ENCODE measurements at places on chromosomes 12 and 14. TPM values are rescaled to one million over a fixed set of nuclear protein-coding genes. Genes with fewer than 3 reads are reported as not detected.

DNA sequence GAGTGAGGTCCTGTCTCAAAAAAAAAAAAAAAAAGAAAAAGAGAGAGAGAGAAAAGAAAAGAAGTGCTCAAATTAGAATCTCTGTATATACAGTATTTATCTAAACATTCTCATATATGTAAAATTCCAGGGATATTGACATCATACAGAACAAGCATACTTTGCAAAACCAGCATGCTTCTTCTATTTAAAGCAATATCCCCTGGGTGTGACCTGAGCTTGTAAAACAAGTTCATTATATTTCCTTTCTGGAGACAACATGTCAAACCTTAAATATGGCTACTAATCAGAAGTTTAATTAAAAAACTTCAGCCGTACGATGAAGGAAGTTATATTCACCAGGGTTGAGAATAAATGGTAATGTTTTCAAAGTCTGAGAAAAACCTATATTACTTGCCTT is 175.8 kb upstream of the HMGA2 start:
- no peaks in the 10 kb centered on the region for H3K36me3 ChIP-seq
- H3K4me3 ChIP-seq, result no peak overlapping the region
- H3K4me1 ChIP-seq, result no peaks in the 10 kb centered on the region

DNA sequence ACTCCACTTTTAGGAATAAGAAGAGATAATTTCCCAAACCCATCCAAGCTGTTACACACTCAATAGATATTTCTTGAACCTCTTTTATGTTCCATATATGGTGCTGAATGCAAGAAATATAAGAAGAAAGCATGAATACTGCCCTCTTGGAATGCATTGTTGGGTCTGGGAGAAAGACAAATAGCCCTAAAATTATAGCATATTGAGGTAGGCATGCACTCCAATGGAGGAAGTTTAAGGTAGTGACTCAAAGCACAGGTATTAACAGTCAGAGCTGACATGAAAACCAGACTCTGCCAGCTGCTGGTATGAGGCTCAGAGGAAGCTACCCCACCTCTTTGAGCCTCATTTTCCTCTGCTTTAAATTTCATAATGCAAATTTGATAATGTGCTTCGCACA is 261.3 kb upstream of the NOS1 start:
- H3K4me1 ChIP-seq, result no peaks in the 10 kb centered on the region
- no peaks in the 10 kb centered on the region for H3K36me3 ChIP-seq
- no peak for DNase-seq
- no peak overlapping the region for H3K4me3 ChIP-seq
- no peak overlapping the region for H3K27ac ChIP-seq

DNA sequence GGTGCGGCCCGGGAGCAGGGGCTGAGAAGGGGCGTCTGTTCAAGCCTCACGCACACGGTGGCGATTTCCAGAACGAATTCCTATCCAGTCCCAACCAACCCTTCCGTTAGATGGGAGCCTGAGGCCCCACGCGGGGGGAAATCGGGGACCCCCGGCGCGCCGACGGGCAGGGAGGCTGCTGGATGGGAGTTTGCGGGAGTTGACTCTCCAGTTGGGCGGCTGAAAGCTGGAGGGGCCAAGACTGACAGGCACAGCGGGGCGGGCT is 9.8 kb downstream of the EXOC3L4 start:
- no peaks in the 10 kb centered on the region for H3K36me3 ChIP-seq
- no peak overlapping the region for H3K27ac ChIP-seq
- peaks cover 26% of the 10 kb centered on the region for H3K27me3 ChIP-seq
- DNase-seq, result no peak

- no peak overlapping the region for H3K27ac ChIP-seq
- no peaks in the 10 kb centered on the region for H3K4me1 ChIP-seq
- no peaks in the 10 kb centered on the region for H3K27me3 ChIP-seq
- DNase-seq, result peak; percentile 74
- H3K4me3 ChIP-seq, result no peak overlapping the region
Measured at GRCh38 chr12:116673681-116674111, 64.2 kb downstream of the SPRING1 start.

The DHH gene
- 0.51 TPM for total RNA-seq

The CLEC7A gene
- total RNA-seq, result not detected

DNA sequence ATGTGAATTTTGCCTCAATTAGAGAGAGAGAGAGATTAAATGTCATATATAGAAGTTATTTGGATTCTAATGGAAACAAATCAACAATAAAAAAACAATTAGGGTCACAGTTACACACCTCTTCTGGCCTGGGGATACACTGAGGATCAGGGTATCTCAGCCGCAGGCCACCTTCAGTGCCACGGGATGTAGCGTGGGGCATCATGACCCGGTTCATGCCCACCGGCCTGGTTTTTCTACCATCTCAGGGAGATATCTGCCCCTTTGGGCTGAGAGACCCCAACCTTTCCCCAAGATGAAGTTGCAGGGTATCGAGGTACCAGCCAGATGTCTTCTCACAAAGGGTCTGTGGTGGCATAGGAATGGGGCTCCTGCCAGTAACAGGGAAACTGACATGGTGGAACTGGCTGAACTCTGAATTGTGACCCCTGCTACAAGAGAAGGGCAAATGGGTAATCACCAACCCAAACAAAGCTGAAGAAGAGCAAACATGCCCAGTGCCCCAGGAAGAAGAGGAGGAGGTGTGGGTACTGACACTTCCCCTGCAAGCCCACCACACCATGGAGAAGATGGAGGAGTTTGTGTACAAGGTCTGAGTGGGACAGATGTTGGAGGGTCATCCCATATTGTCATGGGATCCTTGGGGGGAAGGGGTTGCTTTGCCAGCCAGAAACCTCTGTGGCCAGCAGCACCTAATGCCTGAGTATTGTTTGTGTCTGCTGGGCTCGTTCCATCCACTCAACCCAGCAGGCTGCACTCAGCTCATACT is 19.5 kb downstream of the SERPINA3 start:
- no peak for DNase-seq
- peaks cover 23% of the 10 kb centered on the region for H3K27me3 ChIP-seq
- H3K27ac ChIP-seq, result no peak overlapping the region
- no peak overlapping the region for H3K4me3 ChIP-seq
- H3K4me1 ChIP-seq, result no peaks in the 10 kb centered on the region

DNA sequence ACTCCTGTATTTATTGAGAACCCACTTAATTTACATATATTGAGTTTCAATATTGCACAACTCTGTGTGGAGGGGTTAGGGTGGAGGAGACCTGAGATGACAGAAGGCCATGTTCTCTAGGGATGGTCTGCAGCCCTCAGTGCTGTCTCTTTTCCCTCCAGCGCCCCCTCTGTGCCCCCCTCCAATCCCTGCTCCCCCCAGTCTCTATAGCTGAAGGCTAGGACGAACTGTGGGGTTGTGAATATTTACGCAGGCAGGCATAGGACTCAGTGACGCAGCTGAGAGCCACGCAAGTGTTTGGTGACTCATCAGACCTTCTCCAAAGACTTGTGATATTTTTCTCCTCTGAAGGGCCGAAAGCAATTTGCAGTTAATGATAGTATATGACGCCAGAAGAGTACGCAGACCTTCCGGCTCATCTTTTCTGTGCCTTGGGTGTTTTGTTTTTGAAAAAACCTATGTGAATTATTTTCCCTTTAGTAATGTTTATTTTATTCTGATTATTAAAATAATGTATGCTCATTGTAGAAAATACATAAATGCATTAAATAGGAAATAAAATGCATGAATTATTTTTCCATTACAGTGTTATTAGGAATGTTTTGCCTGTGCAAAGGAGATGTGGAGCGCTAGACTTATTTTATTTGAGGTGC is 85.3 kb downstream of the SLC25A47 start:
- H3K27me3 ChIP-seq, result no peaks in the 10 kb centered on the region
- H3K36me3 ChIP-seq, result no peaks in the 10 kb centered on the region
- H3K4me3 ChIP-seq, result no peak overlapping the region
- DNase-seq, result no peak
- H3K27ac ChIP-seq, result peak overlapping the region; percentile 45
- peaks cover 3% of the 10 kb centered on the region for H3K4me1 ChIP-seq

The KRT8 gene
- total RNA-seq, result 1,663 TPM

The TAS2R8 gene
- not detected for total RNA-seq

- no peak for DNase-seq
- no peak overlapping the region for H3K4me3 ChIP-seq
- H3K4me1 ChIP-seq, result no peaks in the 10 kb centered on the region
- no peaks in the 10 kb centered on the region for H3K27me3 ChIP-seq
- H3K27ac ChIP-seq, result no peak overlapping the region
- peaks cover 54% of the 10 kb centered on the region for H3K36me3 ChIP-seq
Measured at GRCh38 chr12:19515179-19515578, 75.9 kb downstream of the AEBP2 start.

The NABP2 gene
- 35.1 TPM for total RNA-seq

DNA sequence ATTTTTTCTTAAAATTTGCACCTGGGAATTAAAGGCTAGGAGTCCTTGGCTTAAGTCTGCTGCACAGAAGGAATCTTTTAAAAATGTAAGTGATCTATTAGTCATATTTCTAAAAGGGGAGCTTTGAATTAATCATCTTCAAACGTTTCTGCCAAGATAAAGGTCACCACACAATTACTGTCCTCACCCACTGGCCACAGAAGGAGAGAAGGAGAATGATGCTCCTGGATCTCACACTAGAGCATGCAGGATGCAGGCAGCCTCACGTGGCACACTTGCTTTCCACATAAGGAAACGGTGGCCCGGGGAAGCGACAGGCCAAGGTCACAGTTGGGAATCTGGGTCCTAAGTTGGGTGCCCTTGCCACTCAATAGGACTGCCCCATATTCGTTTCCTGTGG is 16.9 kb downstream of the PLEKHG7 start:
- no peaks in the 10 kb centered on the region for H3K36me3 ChIP-seq
- no peaks in the 10 kb centered on the region for H3K27me3 ChIP-seq
- no peak overlapping the region for H3K27ac ChIP-seq
- DNase-seq, result no peak
- no peaks in the 10 kb centered on the region for H3K4me1 ChIP-seq

GRCh38 chr12:116964054-116965050 is 53.6 kb downstream of the FBXW8 start:
- peaks cover 37% of the 10 kb centered on the region for H3K36me3 ChIP-seq
- H3K27me3 ChIP-seq, result no peaks in the 10 kb centered on the region
- no peak overlapping the region for H3K27ac ChIP-seq

The AMN gene
- 3.2 TPM for total RNA-seq

- H3K4me1 ChIP-seq, result no peaks in the 10 kb centered on the region
- no peak overlapping the region for H3K4me3 ChIP-seq
- DNase-seq, result no peak
- peaks cover 29% of the 10 kb centered on the region for H3K27me3 ChIP-seq
Measured at GRCh38 chr14:33617154-33617553, 333.7 kb downstream of the EGLN3 start.

- no peaks in the 10 kb centered on the region for H3K4me1 ChIP-seq
- H3K4me3 ChIP-seq, result no peak overlapping the region
- no peak overlapping the region for H3K27ac ChIP-seq
- H3K27me3 ChIP-seq, result no peaks in the 10 kb centered on the region
- peaks cover 44% of the 10 kb centered on the region for H3K36me3 ChIP-seq
Measured at GRCh38 chr12:96919510-96920210, 12.6 kb downstream of the NEDD1 start.

DNA sequence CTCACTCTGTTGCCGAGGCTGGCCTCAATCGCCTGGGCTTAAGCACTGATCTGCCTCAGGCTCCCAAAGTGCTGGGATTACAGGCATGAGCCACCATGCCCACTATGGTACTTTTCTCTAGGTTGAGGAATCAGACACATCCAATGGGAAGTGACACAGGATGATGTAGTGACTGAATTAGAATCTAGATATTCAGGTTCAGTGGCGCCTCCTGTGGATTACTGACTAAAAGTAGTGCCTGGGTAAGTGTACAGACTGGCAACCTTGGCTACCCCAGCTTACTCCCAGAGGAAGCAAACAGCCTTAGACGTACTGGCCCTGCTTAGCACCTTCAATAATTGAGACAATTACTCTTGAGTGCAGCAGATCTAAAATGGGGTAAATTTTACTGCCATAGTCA is 22.8 kb downstream of the GALNT8 start:
- no peaks in the 10 kb centered on the region for H3K36me3 ChIP-seq
- no peak overlapping the region for H3K27ac ChIP-seq
- no peaks in the 10 kb centered on the region for H3K4me1 ChIP-seq
- peak; percentile 71 for DNase-seq

DNA sequence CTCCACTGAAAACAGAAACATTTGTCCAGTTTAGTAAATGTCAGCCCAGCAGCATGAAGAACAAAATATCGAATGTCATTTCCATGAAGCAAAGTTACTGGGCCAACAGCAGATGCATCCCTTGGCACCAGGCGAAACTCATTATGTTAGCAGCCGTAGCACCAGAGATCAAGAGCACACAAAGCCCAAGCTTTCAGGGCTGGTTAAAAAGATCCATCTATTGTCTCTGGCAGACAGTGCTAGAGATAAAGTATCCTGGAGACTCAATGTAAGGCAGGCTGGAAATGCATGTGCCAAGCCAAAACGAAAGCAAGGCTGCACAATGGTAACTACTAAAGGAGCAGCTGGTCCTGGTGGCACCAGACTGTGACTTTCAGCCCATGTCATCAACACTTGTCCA is 120.3 kb upstream of the PLEKHG7 start:
- H3K4me1 ChIP-seq, result peaks cover 13% of the 10 kb centered on the region
- peak overlapping the region; percentile 82 for H3K27ac ChIP-seq
- no peak overlapping the region for H3K4me3 ChIP-seq
- no peaks in the 10 kb centered on the region for H3K27me3 ChIP-seq

The LRP1-AS gene
- not detected for total RNA-seq

DNA sequence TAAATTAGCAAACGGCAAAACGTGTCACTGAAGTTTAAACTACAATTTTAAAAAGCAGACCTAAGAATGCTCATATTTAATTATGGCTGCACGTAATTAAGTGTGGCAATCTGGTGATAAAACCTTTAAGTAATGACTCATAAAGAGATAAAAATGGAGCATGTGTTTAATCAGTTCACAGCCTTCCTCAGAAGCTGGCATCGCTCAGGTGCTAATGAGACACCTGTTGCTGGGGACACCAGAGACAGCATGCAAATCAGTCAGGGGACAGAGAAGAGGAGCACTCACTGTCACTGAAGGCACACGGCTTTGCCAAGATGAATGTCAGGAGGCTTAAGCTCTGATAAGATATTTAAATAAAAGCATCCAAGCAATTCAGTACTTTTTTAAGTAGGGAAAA is 840.3 kb downstream of the GALC start:
- DNase-seq, result peak; percentile 65
- H3K4me1 ChIP-seq, result peaks cover 15% of the 10 kb centered on the region
- no peak overlapping the region for H3K27ac ChIP-seq
- H3K27me3 ChIP-seq, result no peaks in the 10 kb centered on the region
- no peaks in the 10 kb centered on the region for H3K36me3 ChIP-seq

GRCh38 chr12:129750421-129750820 is 153.4 kb downstream of the TMEM132D start:
- no peak for DNase-seq
- H3K27me3 ChIP-seq, result no peaks in the 10 kb centered on the region
- H3K4me1 ChIP-seq, result peaks cover 7% of the 10 kb centered on the region
- no peak overlapping the region for H3K4me3 ChIP-seq
- no peaks in the 10 kb centered on the region for H3K36me3 ChIP-seq
- H3K27ac ChIP-seq, result no peak overlapping the region

Measured in endodermal cell (in vitro differentiated cells).